ENCODE measurements at places on chromosomes 7 and 10. TPM values are rescaled to one million over a fixed set of nuclear protein-coding genes. Genes with fewer than 3 reads are reported as not detected.

GRCh38 chr7:19020711-19021110 is 96.7 kb downstream of the TWIST1 start:
- H3K27ac ChIP-seq = no peak overlapping the region
- no peaks in the 10 kb centered on the region for H3K4me1 ChIP-seq
- no peaks in the 10 kb centered on the region for H3K36me3 ChIP-seq
- DNase-seq = no peak
- H3K27me3 ChIP-seq = no peaks in the 10 kb centered on the region

DNA sequence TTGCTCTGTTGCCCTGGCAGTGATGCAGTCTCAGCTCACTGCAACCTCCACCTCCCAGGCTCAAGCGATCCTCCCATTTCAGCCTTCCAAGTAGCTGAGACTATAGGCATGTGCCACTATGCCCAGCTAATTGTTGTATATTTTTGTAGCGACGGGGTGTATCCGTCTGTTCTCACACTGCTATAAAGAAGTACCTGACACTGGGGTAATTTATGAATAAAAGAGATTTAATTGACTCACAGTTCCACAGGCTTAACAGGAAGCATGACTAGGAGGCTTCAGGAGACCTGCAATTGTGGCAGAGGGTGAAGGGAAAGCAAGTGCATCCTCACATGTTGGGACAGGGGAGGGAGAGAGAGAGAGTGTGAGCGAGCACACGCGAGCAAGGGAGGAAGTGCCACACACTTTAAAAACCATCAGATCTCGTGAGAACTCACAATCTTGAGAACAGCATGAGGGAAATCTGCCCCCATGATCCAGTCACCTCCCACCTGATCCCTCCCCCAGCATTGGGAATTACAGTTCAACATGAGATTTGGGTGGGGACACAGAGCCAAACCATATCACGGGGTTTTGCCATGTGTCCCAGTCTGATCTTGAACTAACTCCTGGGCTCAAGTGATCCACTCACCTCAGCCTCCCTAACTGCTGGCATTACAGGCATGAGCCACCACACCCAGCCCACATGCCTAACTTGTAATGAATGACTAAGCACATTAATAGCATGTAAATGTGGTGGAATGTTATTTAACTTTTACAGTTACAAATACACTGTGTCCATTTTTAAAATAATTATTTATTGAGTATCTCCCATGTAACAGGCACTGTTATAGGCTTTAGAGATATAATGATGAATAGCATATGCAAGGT is 65.5 kb downstream of the RALA start:
- H3K36me3 ChIP-seq = peaks cover 34% of the 10 kb centered on the region
- no peaks in the 10 kb centered on the region for H3K27me3 ChIP-seq
- H3K4me3 ChIP-seq = no peak overlapping the region
- no peak overlapping the region for H3K27ac ChIP-seq
- no peak for DNase-seq
- no peaks in the 10 kb centered on the region for H3K4me1 ChIP-seq

DNA sequence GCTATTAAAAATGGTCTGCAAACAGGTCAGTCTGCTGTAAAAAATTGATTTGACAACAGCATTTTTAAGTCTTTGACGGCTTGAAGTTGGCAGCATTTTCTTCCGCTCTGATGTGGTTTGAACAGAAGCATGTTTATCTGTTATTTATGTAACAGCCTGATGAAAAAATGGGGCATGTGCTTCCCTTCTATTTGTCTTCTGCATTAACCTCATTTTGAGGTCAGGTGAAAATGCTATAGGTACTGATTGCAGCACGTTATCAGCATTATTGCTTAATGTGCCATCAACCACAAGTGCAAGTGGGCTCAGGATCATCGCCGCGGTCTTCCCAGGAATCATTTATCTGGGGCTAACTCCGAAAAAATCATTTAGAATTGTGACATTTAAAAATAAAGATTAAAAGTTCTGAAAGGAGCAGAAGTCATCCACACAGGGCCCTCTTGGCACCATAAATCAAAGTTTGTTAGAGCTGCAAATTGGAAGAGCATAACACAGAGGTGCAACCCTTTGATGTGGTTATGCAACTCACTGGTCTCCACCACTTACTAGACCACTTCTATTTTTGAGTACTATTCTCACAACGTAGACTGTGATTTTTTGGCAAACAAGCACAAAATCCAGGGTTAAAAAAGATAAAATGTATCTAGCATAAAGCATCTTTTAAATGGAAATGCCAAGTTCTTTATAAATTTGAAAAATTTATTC is 307.7 kb downstream of the MDFIC start:
- peak overlapping the region; percentile 49 for H3K27ac ChIP-seq
- H3K4me3 ChIP-seq = no peak overlapping the region
- DNase-seq = no peak
- no peaks in the 10 kb centered on the region for H3K36me3 ChIP-seq

DNA sequence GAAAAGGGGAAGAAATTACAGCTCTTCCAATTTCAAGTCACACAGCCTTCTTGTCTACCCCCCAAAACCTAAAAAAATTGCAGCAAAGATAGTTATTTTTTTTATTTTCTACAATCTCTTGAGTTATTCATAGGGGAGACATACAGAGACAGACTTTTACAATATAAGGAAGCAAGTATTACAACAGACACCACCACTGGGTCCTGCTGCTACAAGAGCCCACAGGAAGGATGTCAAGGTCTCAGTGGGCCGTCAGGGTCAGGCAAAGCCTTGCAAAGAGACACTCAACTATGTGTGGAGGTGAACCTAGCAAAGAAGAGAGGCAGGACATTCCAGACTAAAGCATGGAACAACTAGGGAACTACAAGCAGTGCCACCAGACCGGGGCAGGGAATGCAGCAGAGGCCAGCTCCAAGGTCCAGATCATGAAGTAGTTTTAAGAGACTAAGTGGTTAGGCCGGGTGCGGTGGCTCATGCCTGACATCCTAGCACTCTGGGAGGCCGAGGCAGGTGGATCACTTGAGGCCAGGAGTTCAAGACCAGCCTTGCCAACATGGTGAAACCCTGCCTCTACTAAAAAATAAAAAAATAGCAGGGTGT is 28.2 kb upstream of the ZCCHC24 start:
- peaks cover 13% of the 10 kb centered on the region for H3K27me3 ChIP-seq
- no peak overlapping the region for H3K27ac ChIP-seq
- H3K36me3 ChIP-seq = no peaks in the 10 kb centered on the region
- no peak overlapping the region for H3K4me3 ChIP-seq
- no peak for DNase-seq

DNA sequence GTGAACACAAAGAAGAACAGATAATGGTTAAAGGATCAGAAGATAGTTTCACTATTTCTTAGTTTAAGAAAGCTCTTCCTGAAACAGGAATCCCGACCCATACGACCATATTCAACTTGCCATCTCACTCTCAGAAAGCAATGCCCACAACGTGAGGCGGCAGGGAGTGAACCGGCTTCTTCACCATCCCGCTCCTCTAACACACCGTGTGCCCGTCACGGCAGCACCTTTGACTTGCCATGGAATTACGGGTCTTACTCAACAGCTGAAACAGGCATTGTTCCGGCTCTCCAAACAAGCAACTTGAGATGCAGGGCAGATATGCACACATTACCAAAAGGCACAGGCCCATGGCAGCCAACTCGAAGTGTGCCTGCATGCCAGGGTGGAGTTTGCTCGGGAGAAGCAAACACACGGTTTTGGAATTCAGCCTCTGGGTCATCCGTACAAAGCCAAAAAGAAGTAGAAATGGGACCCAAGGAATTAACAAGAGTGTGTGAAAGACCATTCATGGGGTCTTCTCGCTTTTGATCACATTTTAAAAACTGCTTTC is 293.6 kb downstream of the DNAJB6 start:
- no peaks in the 10 kb centered on the region for H3K36me3 ChIP-seq
- H3K27ac ChIP-seq = no peak overlapping the region

- H3K36me3 ChIP-seq = no peaks in the 10 kb centered on the region
- no peak for DNase-seq
- H3K4me3 ChIP-seq = no peak overlapping the region
- peaks cover 3% of the 10 kb centered on the region for H3K4me1 ChIP-seq
- H3K27ac ChIP-seq = no peak overlapping the region
These were observed 39.7 kb upstream of the NFE2L3 start for GRCh38 chr7:26112203-26112740.

DNA sequence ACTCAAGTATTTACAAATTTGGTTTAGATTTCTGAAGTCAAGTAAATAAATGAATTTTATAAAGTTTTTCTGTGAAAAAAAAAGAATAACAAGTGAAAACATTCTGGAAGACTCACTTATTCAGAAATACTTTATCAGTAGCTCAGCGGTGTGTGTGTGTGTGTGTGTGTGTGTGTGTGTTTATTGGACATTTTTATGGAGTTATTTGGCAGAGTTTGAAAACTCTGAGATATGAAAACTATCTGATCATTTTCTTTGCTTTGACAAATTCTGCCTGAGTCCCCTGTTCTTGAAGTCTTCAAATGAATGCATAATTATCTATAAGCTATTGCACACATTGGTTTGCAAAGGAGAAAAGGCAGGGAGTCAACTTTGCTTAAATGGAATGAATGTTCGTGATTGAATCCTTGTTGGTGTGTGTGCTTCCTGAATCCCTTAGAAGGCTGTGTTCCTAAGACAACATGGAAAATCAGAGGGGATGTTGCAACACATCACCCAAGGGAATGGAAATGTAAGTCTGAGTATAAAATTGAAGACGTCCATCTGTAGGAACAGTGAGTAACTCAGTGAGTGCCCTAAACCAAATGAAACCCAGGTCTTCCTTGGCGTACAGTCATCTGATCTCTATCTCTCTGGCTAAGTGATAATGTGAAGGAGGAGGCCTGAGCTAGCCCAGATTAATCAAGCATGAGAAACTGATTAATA is 160.9 kb downstream of the REEP3 start:
- no peak for DNase-seq
- no peak overlapping the region for H3K4me3 ChIP-seq
- no peaks in the 10 kb centered on the region for H3K27me3 ChIP-seq
- H3K4me1 ChIP-seq = no peaks in the 10 kb centered on the region
- no peaks in the 10 kb centered on the region for H3K36me3 ChIP-seq

Gene CFAP58
- not detected for total RNA-seq

Gene BEND7
- not detected for total RNA-seq

GRCh38 chr10:87866412-87866974 is 3.1 kb downstream of the PTEN start:
- H3K4me1 ChIP-seq = peaks cover 14% of the 10 kb centered on the region
- no peak for DNase-seq
- H3K4me3 ChIP-seq = peak overlapping the region; percentile 71
- H3K27me3 ChIP-seq = no peaks in the 10 kb centered on the region

DNA sequence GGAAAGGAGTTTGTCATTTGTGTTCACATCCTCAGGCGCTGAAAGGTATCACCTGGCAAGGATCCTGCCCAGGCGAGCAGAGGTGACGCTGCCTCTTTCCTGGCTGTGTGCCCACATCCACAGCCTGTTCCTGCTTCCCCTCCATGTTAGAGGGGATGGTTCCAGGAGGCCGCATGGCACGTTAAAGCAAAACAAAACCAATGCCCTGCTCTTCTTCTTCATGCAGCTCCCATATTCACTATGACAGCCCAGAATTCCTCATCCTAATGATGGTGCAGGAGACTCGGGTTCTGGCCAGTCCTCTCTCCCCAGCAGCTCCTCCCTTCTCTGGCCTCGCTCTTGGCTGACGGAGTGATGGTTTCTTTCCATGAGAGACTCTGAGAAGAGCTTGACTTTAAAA is 678.5 kb upstream of the ANKRD30A start:
- H3K36me3 ChIP-seq = no peaks in the 10 kb centered on the region
- DNase-seq = no peak
- H3K4me1 ChIP-seq = no peaks in the 10 kb centered on the region
- no peak overlapping the region for H3K27ac ChIP-seq

Gene GNG11
- 0.09 TPM for total RNA-seq

Gene ZNF786
- total RNA-seq = 21.1 TPM

DNA sequence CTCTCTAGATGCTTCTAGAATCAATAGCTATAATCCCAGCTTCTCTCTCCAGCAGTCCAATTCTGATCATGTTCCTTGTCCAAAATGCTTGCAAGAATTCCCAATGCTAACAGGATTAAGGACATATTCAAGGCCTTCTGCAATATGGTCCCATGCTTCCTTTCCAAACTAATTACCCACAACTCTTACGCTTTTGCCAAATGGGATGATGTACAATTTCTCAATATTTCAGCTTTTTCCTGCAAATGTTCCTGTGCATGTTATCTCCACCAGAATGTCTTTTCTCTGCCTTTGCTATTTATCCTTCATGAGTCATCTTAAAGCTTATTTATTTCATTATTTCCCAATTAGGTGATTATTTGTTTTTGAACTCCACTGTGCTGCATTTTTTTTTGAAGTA is 556.4 kb downstream of the SORCS1 start:
- H3K4me3 ChIP-seq = no peak overlapping the region
- DNase-seq = no peak
- H3K27me3 ChIP-seq = no peaks in the 10 kb centered on the region

Gene ZNF438
- 3.6 TPM for total RNA-seq

Gene CD36
- total RNA-seq = not detected

DNA sequence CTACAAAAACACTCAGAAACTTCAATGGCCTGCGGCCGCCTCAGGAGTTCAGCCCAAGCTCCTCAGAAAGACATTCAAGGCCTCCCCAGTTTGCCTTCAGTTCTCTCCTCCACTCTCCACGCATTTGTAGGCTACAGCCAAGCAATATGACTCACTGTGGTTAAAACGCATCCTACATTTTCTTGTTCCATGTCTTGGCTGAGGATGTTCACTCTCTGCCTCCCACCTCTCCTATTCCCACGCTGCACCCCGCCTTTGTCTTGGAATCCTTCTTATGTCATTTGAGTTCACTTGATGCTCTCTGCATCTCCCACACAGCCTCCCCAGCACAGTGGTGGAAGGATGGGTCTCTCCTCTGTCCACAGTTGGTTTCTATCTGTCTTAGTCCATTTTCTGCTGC is 184.8 kb downstream of the NPSR1 start:
- H3K36me3 ChIP-seq = no peaks in the 10 kb centered on the region
- DNase-seq = no peak
- H3K4me3 ChIP-seq = no peak overlapping the region
- H3K27me3 ChIP-seq = no peaks in the 10 kb centered on the region

Gene OR2A42
- total RNA-seq = not detected

GRCh38 chr10:124415210-124415609 is 3.5 kb downstream of the OAT start:
- H3K4me3 ChIP-seq = no peak overlapping the region
- peaks cover 14% of the 10 kb centered on the region for H3K4me1 ChIP-seq
- peaks cover 6% of the 10 kb centered on the region for H3K27me3 ChIP-seq

Gene GJC3
- total RNA-seq = 0.53 TPM

DNA sequence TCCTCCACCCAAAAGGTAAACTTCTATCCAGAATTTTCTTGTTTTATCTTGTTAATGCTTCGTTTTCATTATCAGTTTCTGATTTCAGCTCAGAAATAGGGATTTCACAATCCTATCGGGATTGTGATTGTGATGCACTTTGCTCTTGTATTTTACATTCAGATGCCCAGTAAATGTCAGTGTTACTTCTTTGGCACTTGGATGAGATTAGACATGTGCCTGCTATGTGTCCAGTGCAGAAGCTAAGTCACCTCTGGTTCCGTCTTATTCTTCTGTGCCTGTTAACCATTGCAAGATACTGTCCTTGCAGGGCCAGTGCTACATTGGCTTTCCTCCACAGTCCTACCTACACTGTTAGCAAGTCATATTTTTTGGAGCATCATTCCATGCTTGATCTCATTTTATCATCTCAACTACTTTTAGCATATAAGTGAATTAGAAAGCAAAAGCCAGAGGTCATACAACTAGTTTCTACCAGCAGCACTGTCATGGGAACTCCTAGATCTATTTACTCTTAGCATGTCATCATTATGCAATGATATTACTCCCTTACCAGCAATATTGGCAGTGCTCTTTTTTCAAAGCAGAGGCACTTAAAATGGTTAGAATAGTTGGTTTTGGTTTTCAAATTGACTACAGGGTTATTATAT is 26.7 kb downstream of the ZNF277 start:
- H3K27ac ChIP-seq = no peak overlapping the region
- no peaks in the 10 kb centered on the region for H3K36me3 ChIP-seq
- no peaks in the 10 kb centered on the region for H3K4me1 ChIP-seq
- H3K27me3 ChIP-seq = no peaks in the 10 kb centered on the region

Gene OR6B1
- not detected for total RNA-seq

Gene SOSTDC1
- not detected for total RNA-seq
